ENCODE measurements at places on chromosomes 3 and 15.

GRCh38 chr15:88631464-88632028 lies 7.3 kb upstream of the ISG20 start:
- no peak for DNase-seq

DNA sequence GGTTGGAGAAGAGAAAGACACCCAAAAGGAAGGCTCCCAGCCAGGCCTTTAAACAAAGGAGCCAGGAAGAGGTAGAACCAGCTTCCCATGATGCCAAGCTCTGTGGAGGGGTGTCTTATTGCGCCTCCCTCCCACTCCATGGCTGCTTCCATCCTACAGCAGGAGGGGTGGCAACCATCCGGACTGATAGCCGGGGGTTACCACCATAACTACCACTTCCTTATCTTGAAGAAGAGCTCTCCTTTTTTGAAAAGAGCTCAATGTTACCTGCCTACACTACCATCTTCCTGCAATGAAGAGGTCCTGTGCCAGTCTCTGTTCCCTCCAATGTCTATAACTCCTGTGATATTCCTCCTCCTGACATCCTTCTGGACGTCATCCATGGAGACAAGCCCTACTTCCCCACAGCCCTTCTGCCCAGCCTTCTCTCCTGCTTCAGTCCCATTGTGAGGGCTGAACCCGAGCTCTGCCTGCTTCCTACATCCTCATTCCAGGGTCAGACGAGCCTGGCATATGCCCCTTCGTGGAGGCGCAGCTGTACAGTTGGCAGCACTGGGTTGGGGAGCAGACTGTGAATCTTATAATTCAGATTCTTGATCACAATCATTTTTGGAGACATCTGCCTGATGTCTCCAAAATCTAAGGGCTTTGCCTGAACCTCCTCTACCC lies 8.5 kb downstream of the CCDC9B start:
- no peak for DNase-seq

GRCh38 chr3:136671921-136672320 lies 80.3 kb downstream of the STAG1 start:
- no peak for DNase-seq

DNA sequence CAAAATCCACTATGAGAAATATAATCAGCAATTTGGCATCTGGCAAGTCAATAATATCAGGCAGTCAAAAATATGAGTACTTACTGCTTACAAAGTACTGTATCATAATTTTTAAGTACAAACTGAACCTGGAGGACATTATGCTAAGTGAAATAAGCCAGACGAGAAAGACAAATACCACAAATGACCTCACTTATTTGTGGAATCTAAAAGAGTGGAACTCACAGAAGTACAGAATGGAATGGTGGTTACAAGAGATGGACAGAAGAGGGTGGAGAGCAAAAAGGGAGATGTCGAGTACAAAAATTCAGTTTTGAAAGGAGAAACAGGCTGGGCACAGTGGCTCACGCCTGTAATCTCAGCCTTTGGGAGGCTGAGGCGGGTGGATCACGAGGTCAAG lies 12.4 kb downstream of the PCYT1A start:
- DNase-seq, result no peak
